T-helper 2 cell (primary cell): ENCODE measurements at places on chromosomes 2 and 18.

DNA sequence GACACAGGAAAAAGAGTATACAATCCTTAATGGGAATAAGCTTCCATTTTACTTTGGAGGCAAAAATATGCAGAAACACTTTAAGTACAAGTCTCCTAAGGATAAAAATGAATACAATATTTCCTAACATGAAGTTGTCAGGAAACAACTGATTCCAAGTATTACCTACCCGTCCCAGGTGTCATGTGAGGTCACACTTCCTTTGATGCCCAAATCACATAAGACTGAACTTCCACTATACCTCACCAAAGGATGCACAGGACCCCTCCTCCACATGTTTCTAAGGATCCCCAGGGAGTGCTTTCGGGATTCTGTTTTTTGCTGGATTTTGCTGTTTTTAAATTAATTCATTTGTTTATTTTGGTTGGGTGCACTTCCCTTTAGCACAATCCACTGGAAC, 438.5 kb upstream of the TCF4 start:
- no peak for DNase-seq

GRCh38 chr2:133264989-133265401, 303.3 kb downstream of the NCKAP5 start:
- DNase-seq: no peak

DNA sequence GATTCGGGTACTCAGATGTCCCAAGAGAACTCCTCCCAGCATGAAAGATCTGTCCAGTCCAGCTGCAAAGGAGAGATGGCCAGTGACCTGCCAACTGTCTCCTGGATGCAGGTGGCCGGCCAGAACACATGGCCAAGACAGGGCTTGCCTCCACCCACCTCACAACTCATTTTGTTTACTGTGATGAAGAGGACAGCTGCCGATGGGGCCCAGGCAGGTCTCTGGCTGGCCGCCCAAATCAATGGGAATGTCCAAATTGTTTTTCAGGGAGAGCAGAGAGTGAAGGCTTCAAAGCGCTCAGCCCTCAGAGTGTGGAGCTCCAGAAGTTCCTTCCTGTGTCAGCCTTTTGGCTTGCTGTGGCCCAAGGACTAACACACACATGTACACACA, 41.9 kb downstream of the FOSL2 start:
- DNase-seq: no peak

DNA sequence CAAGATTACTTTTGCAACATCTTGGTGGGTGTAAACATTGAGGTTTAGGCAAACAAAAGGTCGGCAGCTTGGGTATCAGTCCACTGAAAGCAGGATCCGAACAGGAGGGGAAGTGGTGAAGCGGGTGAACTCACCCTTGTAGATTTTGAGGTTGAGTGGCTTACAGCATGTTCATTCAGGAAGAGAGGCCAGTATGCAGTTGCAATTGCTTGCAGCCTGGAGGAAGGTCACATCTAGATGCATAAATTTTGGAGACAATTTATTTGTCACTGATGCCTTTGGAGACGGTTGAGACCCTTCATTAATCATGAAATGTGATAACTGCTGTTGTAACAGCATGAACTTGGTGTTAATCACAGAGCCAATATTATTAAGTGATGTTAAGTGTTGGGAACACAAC, 131.1 kb downstream of the LTBP1 start:
- DNase-seq: no peak

GRCh38 chr2:182834293-182834692, 32.1 kb downstream of the FRZB start:
- no peak for DNase-seq

DNA sequence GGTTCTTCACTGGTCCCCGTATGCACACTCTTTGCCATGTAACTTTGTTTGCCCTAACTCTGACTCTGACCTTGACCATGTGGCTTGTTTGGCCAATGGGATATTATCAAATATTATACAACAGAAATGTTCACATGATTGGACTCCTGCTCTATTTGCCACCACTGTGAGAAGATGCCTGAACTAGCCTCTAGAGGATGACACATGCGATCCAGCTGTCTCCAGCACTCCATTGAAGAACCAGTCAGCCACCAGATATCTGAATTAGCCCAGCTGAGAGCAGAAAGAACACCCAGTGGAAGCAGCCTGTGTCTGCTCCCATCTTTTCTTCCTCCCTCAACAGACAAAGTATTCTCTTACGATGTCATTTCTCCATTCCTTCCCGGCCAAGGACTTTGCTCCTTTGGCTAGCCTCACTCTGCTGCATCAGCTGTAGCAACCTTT, 412.1 kb downstream of the IRS1 start:
- no peak for DNase-seq

DNA sequence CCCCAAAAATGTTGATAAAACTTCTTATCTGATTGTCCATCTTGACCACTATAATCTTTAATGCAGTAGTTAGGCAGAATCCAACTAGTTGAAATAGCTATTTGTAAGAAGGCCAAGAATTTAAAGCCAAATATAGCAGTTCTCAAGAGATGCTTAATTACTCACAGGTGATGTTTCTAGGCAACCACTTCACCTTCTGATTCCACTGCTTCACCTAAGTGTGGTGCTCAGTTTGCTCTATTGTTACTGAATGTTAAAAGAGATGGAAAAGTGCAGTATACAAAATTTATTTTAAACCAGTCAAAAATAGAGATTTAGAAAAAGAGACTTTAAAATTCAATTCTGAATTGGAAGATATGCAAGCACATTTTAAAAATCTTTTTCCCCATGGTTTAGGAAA, 539.4 kb downstream of the ZNF804A start:
- no peak for DNase-seq

- no peak for DNase-seq
These were observed 183.3 kb downstream of the ASXL3 start for GRCh38 chr18:33761363-33761762.

- DNase-seq: no peak
These were observed 68.9 kb downstream of the RTN4 start for GRCh38 chr2:54981385-54981784.

DNA sequence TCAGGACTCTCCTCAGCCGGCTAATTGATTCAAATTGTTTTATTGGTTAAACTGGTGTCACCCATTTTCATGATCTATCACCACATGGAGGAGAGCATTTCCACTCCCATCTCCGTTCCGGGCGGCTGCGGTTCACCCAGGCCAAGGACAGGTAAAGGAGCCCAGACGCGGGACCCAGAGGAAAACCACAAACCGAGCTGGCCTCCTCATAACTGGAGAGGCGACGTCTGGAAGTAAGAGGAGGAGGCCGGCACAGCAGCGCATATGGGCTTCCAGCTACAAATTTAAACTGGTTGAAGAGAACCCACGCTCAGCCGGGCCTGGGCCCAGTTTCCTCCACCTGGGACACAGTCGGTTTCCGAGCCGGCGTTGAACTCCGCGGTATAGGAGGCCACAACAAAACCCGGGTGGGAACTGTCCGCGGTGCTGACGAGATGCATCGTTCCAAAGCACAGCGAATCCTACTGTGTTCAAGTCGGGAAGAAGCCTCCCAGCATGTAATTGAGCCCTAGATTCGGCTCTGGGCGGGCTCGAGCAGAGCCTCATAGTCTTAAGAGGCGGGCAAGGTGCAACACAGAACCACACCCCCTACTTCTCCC, 3.0 kb upstream of the SKOR2 start:
- DNase-seq: no peak

- DNase-seq: peak; percentile 47
These were observed 985 bp downstream of the ILKAP start for GRCh38 chr2:238202326-238203093.

DNA sequence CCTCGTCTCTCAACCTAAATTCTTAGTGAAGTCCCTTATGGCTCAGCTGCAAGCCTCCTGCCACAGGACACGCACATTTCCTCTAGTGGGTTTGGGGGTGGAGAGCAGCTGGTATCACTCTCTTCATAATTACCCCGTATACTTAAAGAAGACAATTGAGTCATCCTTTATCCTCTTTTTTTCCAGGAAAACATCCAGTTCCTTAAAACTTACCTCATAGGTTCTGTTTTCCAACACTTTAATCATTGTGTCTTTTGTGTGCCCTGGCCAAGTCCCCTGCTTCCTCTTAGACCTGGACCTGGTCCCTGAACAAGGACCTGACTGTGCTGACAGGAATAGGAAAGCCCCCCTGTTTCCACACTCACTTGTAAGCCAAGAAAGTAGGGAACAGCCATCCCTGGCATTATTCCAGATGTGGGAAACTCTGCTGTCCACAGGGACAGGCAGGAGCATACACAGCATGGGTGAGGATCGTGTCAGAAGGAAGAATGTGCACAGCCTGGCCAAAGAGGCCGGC, 42.3 kb upstream of the MYO1B start:
- no peak for DNase-seq

GRCh38 chr18:24875777-24876176, 415.3 kb downstream of the HRH4 start:
- DNase-seq: no peak

DNA sequence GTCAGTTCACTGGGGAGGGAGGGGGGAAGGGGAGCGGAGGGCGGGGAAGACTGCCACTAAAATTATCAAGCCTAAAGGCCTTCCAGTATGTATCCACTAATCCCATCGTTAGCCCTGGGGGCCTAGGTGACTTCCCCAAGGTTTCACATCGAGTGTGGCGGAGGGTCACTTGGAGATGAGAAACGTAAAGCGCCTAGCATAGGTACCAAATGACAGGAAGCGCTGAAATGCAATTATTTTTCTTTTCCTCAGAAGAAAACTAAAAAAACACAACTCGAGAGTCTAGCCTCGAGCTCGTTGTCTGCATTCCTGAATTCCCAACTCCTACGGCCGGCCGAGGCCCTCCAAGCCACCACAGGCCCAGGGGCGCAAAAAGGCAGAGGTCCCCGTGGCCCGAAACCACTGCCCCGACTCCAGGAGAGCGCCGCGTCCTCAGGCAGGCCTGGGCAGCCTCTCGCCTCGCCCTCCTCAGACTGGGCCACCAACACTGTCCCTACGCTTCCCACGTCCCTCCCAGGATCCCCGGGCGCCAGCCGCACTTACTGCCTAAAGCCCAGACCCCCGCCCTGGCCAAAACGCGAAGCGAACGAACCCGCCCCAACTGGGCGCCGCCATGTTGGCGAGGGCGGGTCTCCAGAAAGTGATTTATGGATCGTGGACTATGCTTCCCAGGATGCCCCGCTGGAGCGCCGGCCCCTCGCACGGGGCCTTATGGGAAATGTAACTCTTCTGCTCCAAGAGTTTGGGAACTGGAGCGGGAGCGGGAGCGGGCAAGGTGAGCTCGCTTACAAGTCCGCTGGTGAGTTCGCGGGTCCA, at the start of gene USP40:
Gene USP40, minus strand, starts transcription at position 642 of the 816 bp plus-strand sequence. CDS start 1,228 bp downstream, outside the sequence.
- peak; percentile 36 for DNase-seq

DNA sequence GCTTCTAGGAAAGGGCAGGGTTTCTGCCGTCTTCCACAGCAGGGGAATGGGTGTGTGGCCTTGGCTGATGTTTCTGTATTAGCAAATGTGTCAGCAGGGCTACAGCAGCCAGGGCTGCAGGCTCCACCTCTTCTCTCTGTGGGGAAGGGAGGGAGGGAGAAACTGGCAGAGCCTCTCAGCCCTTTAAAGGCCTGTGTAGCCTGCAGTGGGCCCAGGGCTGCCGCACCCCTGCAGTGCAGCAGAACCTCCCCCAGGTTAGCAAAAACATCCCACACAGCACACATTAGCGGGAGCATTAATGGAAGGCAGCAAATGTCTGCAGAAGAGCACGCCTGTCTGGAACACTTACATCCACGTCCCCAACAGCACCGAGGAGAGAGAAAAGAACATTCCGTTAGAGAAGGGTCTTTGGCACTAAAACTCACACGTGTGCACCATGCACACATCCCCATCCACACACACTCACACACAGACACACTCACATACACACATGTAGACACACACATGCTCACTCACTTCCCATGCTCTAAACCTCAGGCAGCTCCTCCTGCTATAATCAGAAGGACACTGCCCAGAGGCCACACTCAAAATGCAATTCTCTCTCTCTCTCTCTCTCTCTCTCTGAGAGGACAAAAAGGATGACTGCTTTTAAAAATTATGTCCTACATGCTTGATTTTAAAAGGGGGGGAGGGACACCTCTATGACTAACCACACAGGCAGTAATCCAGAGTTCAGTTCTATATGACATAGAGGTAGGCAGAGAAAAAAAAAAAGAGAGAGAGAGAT, 24.1 kb downstream of the MRPL35 start:
- no peak for DNase-seq

GRCh38 chr2:40480596-40480995, 28.7 kb upstream of the SLC8A1 start:
- no peak for DNase-seq

DNA sequence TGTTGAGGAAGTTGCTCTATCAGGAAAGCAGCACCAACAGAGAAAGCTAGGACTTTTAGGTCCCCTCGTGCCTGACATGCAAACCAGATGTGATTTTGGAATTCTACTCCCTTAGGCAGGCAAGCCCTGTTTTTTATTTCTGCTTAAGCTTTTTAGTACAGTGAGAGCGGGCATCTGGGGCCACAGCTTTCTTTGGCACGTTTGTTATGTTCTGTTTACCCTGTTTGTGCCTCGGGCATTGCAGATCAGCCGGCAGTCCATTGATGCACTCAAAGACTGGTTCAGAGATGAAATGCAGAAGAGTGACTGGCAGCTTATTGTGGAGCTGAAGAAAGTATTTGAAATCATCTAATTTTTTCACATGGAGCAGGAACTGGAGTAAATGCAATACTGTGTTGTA, 61.9 kb downstream of the EIF5B start:
- no peak for DNase-seq

DNA sequence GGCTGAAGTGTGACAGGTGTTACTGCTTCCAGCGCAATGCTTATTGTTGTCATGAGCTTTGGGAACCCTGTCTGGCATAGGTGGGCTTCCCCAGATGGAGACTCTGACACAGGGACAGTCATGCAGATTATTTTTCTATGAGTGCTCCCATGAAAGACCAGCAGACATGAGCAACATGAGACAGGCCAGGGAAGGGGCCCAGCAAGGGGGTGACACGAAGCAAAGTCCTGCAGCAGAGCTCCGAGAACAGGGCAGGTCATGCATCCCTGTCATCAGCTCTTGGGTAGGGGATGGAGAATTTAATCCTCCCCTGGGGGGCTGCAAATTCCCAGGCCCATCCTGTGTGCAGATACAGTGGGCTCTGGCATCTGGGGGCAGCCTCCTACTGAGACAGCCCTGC, 77.4 kb downstream of the CTAGE1 start:
- DNase-seq: no peak

DNA sequence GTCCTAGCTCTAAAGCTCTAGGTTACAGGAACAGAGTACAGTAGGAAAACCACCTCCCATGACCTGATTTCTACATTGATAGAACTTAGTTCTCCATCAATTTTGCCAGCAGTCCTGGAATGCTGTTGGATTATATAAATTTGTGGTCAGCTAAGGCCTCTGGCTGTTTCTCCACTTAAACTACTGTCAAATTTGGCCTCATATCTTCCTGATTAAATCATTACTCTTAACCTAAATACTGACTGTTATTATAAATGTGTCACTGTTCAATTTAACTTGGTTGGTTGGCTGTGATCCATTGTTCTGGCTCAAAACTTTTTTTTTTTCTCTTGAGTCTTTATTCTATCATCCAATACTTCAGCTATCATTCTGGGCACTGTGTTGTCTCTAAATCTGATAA, 71.2 kb downstream of the TGFA start:
- no peak for DNase-seq

- no peak for DNase-seq
These were observed 326.9 kb downstream of the FSIP2 start for GRCh38 chr2:186065491-186065890.
